Chondrocyte (in vitro differentiated cells): ENCODE measurements at places on chromosomes 16 and 17. TPM values are rescaled to one million over a fixed set of nuclear protein-coding genes. Genes with fewer than 3 reads are reported as not detected.
A peak's percentile ranks its signal among the peaks of the same experiment; 100 is the strongest.

SGCA gene
- total RNA-seq: 0.85 to 5.5 TPM (median 1.3 TPM) in 3 replicates

SLC16A13 gene
- total RNA-seq: 3.5 to 5.4 TPM (median 4.8 TPM) in 3 replicates

KRT15 gene
- not detected in 3 replicates for total RNA-seq

SNAI3 gene
- total RNA-seq: not detected in 3 replicates

TRPV3 gene
- total RNA-seq: 0.27 to 0.74 TPM in 2 of 3 replicates, not detected in the other

SPAG5 gene
- 10.3 to 20.3 TPM (median 12.9 TPM) in 3 replicates for total RNA-seq

TBC1D3 gene
- total RNA-seq: not detected in 3 replicates

PRAC1 gene
- total RNA-seq: not detected in 3 replicates

DNAJC7 gene
- total RNA-seq: 51.1 to 61.0 TPM (median 51.2 TPM) in 3 replicates

CMTM2 gene
- total RNA-seq: not detected in 3 replicates

CDR2L gene
- total RNA-seq: 32.7 to 51.1 TPM (median 51.0 TPM) in 3 replicates

AOC2 gene
- total RNA-seq: 1.4 to 2.2 TPM (median 1.4 TPM) in 3 replicates

TAT gene
- 0.26 to 0.35 TPM in 2 of 3 replicates, not detected in the other for total RNA-seq

CLDN6 gene
- 0.27 to 0.69 TPM in 2 of 3 replicates, not detected in the other for total RNA-seq

DNA sequence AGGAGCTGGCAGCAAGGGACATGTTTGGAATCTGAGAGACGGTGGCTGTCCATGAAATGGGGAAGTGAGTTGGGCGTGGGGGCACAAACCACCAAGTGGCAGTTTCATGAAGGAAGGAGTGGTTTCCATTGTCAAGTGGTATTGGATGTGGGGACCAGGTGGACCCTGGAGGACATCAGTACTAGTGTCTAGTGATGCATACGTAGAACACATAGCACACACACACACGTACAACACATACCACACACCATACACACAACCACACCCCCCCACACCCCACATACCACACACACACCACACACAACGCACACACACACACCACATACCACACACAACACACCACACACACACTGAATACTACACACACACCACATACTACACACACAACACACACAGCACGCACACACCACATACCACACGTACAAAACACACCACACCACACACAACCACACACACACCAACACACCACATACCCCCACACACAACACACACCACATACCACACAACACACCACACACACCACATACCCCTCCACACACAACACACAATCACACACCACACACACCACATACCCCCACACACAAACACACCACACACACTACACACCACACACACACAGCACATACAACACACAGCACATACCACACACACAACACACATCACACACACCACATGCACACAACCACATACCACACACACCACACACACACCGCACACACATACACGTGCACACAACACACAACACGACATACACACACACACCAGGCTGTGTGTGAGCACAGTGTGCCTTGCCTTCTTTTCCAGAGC is 41.1 kb upstream of the GSE1 start:
- no peak for DNase-seq

- no peak for DNase-seq
Observed at GRCh38 chr17:78075545-78075944, 53.0 kb downstream of the TMC6 start.

DNA sequence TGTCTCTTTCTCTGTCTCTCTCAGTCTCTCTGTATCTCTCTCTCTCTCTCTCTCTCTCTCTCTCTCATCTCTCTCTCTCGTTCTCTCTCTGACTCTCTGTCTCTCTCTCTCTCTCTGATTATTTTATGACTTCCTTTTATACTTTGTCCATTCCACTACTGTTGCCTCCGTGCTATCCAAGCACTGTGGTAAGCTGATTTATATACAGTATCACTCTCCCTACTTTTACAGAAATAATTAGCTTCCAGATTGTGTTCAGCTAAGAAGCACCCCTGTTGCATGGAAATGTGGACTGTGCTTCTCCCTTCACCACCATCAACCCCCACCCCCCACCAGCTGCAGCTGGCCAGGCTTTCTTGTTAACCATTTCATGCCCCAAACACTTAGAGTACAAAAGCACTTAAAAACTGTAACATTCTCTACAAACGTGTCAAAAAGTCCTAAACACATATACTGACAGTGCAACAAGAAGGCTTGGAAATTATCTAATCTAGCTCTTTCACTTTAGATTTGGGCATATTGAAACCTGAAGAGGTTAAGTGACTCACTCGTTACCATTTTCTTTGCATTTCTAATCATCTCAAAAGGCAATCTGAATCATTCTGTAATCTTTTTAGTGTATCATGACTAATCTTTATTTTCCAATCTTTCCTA is 11.6 kb upstream of the TMEM100 start:
- DNase-seq: no peak

- DNase-seq: no peak
Observed at GRCh38 chr17:76382351-76382802, 2.0 kb upstream of the SPHK1 start.

DNA sequence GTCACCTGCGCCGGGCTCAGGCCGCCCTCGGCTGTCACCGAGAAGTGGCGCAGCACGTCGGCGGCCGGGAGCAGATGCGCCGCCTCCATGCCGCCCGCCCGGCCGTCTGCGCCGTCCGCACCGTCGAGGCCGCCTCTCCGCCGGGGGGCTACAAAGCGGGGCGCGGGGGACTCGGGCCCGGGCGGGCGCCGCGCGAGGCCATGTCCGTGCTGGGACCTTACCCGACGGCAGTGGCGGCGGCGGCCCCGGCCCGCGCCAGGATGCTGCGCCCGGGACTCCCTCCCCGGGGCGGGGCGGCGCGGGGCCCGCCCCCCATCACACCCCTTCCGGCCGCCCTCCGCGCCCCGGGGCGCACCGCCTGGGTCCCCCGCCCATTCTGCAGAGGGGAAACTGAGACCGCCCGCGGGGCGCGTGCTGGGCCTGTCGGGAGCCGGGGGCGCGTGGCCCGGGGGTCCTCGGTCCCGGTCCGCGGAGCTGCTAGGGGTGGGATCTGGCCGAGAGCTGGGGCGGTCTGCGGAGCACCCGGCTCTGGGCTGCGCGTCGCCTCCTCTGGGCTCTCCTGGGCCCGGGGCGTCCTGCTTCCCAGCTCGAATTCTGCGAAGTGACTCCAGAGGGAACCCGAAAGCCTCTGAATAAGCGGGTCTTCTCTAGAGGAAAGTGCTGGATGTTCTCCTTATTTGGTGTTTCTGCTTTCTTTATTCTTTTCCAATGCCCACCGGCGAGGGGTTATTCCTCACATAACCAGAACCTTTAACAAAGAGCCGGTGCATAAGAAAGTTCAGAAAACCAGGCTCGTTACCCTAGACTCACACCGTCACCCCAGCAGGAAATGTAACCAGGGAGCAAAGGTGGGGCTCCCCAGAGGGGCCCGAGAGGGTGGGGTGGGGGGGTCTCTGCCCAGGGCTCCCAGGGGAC is at the start of gene ATP2A3:
TSS of gene ATP2A3 (minus strand) at position 235 of the 915 bp plus-strand sequence. CDS start at position 89, 146 bp downstream.
- no peak for DNase-seq

DNA sequence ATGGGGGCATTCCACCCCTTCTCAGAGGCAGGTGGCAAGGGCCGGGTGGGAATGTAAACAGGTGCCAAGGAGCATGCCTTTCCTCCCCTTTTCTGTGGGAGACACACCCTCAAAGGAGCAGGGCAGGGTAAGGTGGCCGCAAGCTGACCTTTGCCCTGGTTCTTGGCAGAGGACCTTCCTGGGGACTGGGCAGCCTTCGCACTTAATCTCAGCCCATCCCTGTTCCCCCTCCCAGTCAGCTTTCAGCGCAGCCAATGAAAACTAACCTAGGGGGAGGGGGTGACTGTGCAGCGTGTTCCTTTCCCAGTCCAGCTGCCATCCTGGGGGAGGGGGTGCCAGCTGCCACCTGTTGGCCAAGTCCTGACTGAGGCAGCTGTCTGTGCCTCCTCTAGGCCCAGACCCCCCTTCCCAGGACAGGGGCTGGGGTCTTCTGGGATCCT is 2.8 kb downstream of the TRAF4 start:
- DNase-seq: no peak

DNA sequence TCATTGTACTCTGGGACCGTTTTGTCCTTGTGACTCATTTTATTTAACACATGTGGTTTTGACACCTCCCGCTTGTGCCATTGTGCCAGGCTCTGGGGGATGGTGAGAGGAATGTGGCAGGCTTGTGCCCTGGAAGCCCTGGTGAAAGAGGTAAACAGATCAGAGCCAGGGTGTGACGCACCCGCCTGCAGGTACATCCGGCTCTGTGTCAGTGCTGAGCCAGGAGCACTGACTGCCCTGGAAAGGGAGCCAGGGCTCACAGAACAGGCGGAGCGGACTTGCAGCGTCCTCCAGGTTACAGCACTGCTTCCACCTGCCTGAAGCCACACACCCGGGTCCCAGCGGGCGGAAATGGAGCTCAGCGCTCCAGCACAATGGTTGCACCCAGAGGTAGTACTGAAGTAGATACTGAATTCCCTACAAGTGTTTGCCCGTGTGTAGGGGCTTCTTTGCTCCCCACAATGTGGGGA is 30.6 kb downstream of the CDRT15 start:
- no peak for DNase-seq

DNA sequence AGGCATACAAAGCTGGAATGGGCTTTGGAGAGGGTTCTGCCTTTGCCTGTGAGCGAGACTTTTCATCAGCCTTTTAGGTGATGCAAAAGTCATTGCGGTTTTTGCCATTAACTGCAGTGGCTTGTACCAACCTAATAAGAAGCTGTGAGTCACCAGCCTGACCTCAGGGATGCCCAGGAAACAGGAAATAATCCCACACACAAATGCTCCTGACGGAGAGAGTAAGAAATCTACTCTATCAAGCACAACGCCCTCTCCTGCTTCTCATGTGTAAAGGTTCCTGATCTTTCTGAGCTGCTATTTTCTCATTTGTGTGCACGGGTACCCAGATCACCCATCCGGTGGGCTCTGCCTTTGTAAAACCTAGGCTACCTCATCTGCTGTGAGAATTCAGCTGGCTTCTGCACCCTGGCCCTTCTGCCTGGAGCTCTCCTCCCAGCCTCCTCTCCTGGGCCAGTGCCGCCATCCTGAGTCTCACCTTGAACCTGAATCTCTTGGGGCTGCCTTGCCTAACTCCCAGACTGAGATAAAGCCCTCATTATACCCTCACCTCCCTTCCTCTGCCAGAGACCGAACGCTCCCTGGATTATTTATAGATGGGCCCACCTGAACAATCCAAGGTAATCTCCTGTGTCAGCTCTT is 299.7 kb downstream of the C16orf95 start:
- DNase-seq: peak; percentile 56

GRCh38 chr17:62791235-62791734 is 16.8 kb downstream of the MARCHF10 start:
- no peak for DNase-seq

- DNase-seq: peak; percentile 82
Observed at GRCh38 chr17:17769869-17770631, 66.7 kb downstream of the SREBF1 start.

DNA sequence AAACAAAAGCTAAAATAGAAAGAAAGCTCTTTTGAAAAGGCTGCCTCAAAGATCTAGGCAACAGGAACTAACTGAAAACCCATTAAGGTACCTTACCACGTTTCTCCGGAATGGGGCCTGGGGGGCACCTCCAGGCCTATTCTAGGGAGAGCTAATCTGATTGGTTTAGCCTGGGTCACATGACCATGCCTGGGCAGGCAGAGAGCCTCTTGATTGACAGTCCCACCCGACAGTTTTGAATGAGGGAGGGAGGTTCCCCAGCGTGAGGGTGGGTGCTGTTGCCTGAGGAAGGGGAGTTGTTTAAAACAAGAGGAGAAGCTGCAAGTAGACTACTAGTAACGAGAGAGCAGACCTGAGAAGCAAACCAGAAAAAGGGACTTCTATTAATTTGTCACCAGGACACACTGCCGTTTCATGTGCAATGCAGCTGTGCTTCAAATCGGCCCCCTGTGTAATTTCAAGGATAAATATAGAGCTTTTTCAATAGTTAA is 143.4 kb upstream of the HS3ST2 start:
- no peak for DNase-seq

DNA sequence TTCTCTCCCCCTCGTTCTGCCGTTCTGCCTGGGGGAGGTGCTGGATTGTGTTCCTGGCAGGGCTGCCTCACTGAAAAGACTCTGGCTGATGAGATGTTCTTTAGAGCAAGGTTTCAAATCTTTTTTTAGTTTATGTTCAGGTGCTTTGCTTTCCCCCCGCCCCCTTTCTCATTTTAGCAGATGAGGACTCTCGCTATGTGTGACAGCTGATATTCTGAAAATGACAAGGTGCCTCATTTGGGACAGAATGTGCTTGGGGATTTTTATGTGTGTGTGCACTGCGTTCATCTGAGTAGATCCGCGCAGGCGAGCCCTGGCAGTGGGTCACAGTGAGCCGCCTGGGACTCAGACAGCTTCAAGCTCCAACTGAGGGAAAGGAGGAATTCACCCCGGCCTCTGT is 205.9 kb downstream of the HS3ST4 start:
- DNase-seq: no peak

DNA sequence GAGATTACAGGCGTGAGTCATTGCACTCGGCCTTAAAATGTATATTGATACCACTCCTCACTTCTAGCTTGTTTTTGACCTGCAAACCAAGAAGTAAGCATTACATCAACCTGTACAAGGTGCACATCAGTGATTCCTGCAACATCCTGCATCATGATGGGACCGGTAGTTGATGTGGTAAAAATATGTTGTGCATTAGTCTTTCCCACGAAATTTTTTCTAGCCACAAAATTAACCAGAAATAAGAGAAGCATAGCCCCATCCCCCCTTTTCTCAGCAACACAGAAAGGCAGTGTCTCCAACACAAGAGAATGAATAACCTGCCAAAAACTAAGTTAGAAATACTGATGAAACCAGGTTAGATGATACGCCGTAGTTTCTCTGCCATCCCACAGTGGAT is 21.1 kb upstream of the NSMCE1 start:
- no peak for DNase-seq

GRCh38 chr17:76309461-76309860 is 1.4 kb upstream of the QRICH2 start:
- no peak for DNase-seq

- DNase-seq: no peak
Observed at GRCh38 chr16:67024384-67025209, 4.4 kb upstream of the CBFB start.

DNA sequence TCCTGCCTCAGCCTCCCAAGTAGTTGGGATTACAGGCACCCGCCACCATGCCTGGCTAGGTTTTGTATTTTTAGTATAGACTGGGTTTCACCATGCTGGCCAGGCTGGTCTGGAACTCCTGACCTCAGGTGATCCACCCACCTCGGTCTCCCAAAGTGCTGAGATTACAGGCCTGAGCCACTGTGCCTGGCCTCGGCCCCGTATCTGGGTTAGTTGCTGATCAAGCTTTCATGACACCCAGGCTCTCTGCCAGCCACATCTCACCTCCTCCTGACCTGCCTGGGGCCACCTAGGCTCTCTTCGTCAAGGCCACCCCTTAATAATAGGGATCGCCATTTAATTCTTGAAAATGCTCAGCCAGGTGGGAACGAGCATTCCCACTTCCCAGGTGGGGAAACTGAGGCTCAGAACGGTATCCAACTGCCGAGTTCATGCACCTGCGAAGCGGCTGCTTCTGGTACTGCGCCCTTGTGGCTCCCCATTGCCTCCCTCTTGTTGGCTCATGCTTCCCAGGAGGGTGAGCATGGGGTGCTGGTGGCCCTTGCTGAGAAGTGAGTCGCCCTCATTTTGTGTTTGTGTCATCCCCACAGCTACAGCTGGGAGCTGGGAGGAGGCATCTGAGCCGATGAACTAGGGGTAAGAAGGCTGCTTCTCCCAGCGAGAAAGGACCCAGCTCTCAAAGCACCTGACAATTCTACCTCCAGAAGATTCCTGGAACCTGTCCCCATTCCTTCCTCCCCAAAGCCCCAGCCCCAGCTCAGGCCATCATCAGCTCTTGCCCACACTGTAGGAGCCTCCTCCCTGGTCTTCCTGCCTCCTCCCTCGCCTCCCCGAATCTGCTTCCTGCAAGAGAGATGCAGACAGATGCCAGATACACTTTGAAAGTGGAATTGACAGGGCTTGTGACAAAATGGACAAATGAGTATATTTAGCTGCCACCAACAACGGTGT is 17.3 kb upstream of the SNN start:
- no peak for DNase-seq

- DNase-seq: no peak
Observed at GRCh38 chr17:77466596-77467223, 325.9 kb downstream of the SEC14L1 start.
